Suprapubic skin (tissue), 4 donors: ENCODE measurements at places on chromosomes 4 and X. TPM values are rescaled to one million over a fixed set of nuclear protein-coding genes. Genes with fewer than 3 reads are reported as not detected.

GRCh38 chrX:140526171-140526570 is 21.3 kb upstream of the SOX3 start:
- no peak for DNase-seq

- DNase-seq = no peak
These were observed 15.9 kb downstream of the TMEM192 start for GRCh38 chr4:165096776-165097175.

GRCh38 chrX:119495734-119496726 is 27.8 kb downstream of the SLC25A5 start:
- DNase-seq = no peak

The GAB3 gene
- total RNA-seq = 0.95 TPM

The ARX gene
- not detected for total RNA-seq
